NCI-H524 treated with DMSO at 0.1 percent for 48 hours (cell line): ENCODE measurements at places on chromosomes 3 and 15.

GRCh38 chr3:48621461-48621869, at the start of gene TMEM89:
TMEM89 (minus strand) TSS chr3:48621769; CDS start chr3:48621756, 13 bp downstream.
- no peak for DNase-seq

- no peak for DNase-seq
These were observed 31.4 kb upstream of the ITPKA start for GRCh38 chr15:41462084-41462795.

- DNase-seq: no peak
These were observed 10.2 kb downstream of the OXTR start for GRCh38 chr3:8759038-8759707.

GRCh38 chr3:157347577-157348303, 88.9 kb upstream of the PTX3 start:
- DNase-seq: no peak

GRCh38 chr3:165389064-165389463, 192.9 kb upstream of the SLITRK3 start:
- no peak for DNase-seq

GRCh38 chr3:37245003-37245402, 70.6 kb upstream of the LRRFIP2 start:
- no peak for DNase-seq

GRCh38 chr3:113947372-113948014, at the start of gene ZDHHC23:
ZDHHC23 (plus strand) TSS chr3:113948013; CDS start chr3:113948803, 790 bp downstream.
- DNase-seq: peak; percentile 21

DNA sequence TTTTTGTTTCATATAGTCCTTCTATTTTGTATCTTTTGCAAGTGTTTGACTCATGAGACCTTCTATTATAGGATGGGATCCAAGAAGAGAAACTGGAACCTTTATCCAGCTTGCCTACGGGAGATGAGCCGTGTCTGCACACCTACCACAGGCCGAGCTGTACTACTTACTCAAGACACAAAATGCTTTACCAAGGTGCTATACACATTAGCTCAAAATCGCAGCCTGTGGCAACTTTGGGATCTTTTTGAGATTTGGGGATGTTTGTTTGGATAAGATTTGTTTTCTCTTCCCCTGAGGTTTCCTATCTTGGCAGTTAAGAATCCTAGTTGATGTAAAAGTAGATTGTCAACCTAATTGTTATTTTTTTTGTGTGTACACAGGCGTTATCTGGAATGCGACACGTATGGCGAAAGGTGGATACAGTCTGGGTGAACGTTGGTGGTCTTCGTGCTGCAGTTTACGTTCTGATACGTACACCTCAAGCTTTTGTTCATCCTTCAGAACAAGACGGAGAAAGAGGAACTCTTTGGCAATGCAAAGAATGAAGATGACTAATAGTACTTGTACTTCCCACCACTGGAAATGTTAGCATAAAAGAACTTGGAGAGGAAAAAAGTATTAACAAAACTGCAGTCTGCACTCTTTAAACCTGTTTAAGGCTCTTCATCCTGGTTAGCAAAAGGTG, 13.1 kb upstream of the SETD5 start:
- no peak for DNase-seq

DNA sequence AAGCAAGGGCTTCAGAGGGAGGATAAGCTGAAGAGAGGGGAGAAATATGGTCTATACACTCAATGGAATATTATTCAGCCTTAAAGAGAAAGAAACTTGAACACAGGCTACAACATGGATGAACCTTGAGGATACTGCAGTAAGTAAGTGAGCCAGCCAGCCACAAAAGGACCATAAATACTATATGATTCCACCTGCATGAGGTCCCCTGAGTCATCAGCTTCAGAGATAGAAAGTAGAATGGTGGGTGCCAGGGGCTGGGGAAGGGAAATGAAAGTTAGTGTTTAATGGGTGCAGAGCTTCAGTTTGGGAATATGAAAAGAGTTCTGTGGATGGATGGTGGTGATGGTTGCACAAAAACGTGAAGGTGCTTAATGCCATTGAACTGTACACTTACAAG, 68.4 kb upstream of the SEC13 start:
- no peak for DNase-seq

DNA sequence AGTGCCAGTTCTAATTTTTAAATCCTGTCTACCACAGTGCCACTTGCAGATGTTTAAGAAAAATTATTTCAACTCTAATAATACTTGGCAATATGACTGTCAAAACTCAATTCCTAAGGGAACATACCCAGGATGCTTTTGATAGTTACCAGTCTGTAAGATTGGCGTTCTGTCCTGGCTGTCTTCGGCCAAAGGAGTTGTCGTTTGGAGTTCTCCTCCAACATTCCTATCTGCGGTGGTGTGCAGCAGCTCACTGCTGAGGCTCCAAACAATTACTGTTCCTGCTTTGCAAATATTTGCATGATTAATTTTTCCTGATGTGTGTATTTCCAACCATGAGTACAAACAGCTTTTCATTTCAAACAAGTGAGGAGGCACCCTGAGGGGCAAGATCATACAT, 330.8 kb upstream of the DPH6 start:
- no peak for DNase-seq

DNA sequence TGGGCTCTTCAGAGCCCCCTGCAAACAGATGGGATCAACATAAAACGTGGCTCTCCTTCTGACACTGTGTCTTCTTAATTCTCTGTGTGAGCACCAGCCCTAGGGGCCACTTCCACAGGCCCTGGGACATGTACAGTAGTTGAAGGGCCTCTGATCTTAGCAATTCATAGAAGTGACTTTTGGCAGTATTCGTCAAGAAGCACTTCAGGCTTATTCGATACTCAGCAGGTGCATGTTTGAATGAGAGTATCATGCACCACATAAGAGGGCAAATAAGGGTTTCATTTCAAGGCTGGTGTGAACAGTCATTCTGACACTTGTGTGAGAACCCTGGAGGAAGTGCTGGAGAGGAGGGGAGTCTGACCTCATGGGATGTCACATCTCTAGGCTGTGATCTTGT, 113.9 kb downstream of the GABRG3 start:
- no peak for DNase-seq

DNA sequence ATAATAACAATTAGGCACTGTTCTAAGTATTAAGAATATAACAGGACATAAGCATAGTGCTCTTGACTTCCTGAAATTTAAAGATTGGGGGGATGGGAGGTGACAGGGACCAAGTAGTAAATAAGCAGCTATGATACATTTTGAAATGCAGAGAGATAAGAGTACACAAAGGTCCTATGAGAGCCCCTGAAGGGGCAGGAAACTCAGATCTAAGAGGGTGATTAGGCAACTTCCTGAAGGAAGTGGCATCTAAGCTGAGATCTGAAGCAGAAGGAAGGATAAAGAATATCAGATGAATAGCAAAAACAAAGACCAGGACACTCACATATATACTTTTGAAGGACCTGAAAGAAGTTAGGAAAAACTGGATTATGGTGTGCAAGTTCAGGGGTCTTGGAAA, 415.2 kb upstream of the FRG2C start:
- no peak for DNase-seq

DNA sequence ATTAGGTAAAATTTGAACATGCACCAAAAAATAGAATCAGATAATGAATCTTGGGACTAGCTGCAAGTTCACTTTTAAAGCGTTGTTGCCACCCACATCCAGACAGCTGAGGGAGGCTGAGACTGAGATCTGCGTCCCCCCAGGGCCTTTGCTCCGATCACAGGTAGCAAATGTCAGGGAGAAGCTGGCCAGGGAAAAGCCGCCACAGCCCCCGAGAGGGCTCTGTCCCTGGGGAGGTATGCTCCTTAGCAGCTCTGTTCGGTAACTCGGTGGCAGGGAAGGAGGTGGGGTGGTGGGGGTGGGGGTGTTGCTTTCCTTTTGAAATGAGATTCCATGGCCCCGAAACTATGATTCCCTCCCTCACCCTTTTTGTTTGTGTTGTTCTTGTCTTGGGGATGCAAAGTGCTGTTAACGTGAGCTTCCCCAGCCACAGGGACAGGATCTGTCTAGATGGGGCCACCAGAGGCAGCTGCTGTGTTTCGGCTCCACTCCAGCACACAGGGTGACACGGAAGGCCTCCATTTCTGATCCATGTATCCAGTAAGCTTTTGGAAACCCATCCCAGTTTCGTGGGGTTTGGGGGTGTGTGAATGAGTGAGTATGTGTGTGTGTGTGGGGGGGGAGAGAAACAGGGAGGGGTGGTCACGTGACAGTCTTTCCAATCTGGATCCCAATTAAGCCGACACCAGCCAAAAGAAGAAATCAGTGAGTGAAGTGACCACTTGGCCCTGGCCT, 1.1 kb upstream of the MINAR1 start:
- no peak for DNase-seq

DNA sequence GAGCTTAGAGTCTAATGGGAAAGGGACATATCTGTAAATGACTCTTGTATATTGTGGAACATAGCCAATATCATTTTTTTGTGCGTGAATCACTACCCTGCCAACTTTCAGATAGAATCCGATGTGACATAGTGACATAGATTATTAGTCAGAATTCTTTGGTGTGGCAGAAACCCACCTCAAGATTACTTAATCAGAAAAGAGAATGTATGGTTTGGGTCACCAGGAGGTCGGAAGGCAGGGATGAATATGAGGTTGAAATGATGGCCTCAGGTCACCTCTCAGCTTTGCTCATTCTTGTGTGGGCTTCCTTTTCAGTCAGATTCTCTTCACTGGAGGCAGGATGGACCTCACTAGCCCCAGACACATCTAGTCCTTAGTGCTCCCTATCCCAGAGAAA, 41.4 kb downstream of the SNAPC5 start:
- DNase-seq: no peak

GRCh38 chr3:195128255-195129071, 142.5 kb downstream of the XXYLT1 start:
- no peak for DNase-seq

DNA sequence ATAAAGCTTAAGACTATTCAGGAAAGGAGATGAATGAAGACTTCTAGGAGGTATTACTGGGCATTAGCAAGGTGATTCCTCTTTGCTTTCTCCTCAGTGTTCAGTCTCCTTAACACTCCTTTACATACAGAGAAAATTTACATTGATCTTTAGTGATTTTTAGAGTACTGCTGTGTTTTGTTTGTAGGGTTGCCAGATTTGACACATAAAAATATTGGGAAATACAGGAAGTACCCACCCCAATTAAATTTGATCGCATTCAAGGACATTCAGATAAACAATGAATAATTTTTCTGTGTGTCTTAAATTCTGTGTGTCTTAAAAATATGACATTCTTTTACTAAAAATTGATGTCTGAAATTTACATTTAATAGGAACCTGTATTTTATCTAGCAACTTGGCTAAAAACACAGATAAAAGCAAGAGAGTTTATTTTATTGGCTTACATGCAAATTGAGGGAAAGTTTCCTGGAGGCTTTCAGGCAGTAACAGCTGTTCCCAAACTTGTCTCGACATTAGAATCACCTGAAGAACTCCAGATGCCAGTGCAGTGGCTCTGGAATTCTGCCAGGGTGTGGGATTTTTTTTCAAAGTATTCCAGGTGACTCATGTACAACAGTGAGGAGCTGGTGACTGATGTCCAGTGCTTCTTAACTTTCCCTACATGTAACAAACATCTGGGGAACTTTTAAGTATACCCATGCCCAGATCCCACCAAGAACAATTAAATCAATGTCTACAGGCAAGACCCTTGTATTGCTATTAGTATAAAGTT, 23.4 kb upstream of the PLOD2 start:
- DNase-seq: no peak

- no peak for DNase-seq
These were observed 15.3 kb downstream of the RFX7 start for GRCh38 chr15:56228352-56228751.

GRCh38 chr3:181915551-181915950, 203.8 kb downstream of the SOX2 start:
- DNase-seq: no peak

DNA sequence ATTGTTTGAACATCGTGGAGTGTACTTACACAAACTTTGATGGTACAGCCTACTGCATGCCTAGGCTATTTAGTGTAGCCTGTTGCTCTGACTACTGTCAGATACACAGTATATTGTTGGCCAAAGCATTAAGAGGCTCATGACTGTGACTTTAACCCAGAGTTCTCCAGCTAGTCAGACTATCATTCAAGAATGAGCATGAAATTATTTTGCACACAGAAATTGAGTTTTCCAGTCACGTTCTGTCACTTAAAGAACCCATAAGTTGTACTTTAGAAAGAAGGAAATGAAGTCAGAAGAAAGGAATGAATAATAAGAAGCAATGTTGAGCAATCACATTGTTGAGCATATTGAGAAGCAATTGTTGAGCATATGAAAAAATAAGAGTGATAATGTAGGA, 37.6 kb upstream of the SLC22A13 start:
- no peak for DNase-seq
